NCI-H1436 treated with DMSO at 0.1 percent for 48 hours (cell line): ENCODE measurements at places on chromosomes 13 and 19.

GRCh38 chr13:95948656-95949055 lies 104.5 kb downstream of the UGGT2 start:
- no peak for DNase-seq

DNA sequence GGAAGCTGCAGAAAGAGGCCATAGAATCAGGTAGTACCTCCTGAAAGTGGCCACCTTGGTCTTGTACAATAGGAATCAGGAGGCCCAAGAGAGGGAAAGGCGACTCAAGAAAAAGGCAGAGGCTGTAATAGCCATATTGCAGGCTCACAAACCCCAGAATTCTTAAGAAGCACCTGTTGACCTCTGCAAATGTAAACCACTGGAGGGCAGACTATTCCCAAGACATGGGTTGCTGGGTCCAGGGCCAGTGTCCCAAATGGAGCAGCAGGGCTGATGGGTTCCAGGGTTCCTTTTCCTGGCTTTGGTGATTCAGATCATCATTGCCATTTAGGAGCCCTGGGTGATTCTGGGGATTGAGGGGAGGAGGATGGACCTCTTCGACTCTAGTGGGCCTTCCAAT lies 167.6 kb downstream of the B3GLCT start:
- no peak for DNase-seq

- DNase-seq = no peak
Measured at GRCh38 chr19:10653482-10653731, 739 bp upstream of the ILF3 start.

GRCh38 chr13:80881495-80881894 lies 540.6 kb upstream of the SPRY2 start:
- no peak for DNase-seq

DNA sequence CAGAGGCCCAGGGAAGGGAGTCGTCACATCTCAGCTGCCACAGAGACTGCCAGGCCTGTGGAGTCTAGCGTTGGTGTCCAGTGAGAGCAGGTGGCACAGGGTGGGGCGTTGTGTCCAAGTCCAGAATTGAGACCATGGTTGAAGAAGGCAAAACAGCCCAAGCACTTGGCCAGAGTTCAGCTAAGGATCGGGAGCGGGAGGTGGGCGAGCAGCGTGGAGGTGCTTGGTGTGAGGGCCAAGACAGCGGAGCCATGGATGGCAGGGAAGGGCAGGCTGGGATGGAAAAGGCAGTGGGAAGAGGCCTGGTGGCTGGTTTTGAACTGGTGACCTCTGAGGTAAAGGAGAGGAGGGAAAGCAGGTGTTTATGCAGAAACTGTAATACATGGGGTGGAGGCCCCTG lies 8.0 kb downstream of the IGFLR1 start:
- no peak for DNase-seq

DNA sequence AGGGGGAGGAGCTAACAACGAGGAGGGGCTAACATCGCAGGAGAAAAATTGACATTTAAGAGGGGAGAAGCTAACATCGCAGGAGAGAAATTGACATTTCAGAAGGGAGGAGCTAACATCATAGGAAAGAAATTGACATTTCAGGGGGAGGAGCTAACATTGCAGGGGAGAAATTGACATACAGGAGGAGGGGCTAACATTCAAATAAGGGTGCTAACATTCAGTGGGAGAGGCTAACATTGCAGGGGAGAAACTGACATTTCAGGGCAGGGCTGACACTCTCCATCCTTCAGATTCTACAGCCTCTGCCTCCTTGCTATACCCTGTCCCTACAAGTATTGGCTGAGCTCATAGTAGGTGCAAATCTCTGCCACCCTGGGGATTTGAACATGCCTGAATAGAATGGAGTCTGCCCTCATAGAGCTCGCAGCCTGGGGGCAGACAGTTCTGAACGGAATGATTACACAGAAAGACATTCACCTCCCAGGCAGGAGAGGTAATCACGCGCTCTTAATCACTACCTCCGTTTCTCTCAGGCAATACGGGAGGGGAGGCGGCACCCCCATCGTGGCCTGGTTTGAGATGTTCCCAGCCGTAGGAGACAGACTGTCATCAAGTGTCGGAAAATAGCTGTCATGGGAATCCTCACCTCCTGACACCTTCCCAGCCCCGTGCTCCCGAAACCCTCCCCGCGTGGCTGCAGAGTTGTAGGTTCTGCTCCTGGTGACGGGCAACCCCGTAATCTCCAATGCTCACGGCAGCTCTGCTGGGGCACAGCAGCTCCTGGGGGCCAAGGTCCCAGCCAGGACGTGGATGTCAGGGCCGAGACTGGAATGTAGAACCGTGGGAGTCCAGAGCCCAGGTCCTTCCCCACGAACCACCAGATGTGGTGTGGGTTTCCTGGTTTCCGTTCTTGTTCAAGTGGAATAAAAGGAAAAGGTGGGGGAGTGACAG lies 9.5 kb downstream of the GPR32 start:
- DNase-seq = no peak

- DNase-seq = no peak
Measured at GRCh38 chr19:14062558-14062855, 631 bp upstream of the PALM3 start.

DNA sequence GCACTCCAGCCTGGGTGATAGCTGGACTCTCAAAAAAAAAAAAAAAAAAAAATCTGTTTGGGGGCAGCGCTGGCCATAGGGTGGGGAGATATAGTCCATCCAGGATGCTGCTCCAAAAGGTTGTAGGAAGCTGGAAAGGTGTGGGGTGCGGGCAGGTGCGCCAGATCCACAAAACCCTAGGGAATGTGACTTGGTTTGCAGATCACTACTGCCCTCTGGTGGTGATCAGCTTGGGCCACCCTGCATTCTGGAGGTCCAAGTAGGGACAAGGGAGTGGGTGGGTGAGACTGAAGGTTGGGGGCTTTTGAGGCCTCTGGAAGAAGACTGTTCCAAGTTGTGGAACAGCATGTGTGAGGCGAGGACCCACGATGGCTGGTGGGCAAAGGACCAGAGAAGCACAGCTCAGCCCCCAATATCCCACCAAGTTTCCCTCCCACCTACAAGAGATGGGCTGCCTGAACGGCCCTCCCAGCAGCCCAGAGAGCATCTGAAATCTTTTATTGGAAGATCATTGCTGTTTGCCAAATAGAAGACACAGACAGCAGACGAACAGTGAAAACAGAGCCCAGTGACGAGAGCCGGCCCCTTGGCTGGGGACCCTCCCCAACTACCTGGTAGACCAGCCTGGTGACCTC lies 10.4 kb upstream of the TYK2 start:
- peak; percentile 12 for DNase-seq

GRCh38 chr19:45151320-45151719 lies 9.5 kb downstream of the NKPD1 start:
- no peak for DNase-seq

DNA sequence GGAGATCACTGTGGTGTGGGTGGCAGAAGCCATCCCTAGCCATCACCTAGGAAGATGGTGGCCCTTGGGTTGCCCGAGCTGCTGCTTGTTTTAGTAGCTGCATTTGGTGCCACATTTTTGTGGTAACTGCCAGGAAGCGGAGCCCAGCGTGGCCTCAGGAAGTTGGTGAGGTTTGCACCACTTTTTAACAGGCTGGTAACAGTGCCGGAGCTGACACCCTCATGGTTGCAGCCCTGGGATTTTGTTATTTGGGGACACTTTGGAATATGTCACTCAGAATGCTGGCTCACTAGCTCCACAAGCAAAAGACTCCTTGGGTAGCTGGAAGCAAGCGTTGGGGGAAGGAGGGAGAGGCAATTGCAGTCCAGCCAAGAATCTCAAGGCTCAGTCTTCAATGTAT lies 22.1 kb downstream of the ACTN4 start:
- no peak for DNase-seq

DNA sequence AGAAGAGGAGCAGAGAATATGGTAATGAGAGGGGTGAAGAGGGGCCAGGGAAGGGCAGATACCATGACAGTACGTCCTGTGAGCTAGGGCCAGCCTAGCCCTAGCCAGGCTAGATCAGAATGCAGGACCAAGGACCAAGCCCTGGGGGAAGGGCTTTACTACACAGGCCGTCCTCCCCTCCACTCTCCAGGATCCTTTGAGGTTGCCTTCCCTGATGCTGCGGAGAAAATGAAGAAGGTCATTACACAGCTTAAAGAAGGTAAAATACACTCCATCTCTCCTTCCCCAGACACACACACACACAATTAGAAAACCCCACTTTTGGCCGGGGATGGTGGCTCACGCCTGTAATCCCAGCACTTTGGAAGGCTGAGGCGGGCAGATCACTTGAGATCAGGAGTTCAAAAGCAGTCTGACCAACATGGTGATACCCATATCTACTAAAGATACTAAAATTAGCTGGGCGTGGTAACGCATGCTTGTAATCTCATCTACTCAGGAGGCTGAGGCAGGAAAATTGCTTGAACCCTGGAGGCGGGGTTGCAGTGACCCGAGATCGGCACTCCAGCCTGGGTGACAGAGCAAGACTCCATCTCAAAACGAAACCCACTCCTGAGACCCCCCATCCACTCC lies 8.5 kb downstream of the SPACA6 start:
- DNase-seq = no peak

DNA sequence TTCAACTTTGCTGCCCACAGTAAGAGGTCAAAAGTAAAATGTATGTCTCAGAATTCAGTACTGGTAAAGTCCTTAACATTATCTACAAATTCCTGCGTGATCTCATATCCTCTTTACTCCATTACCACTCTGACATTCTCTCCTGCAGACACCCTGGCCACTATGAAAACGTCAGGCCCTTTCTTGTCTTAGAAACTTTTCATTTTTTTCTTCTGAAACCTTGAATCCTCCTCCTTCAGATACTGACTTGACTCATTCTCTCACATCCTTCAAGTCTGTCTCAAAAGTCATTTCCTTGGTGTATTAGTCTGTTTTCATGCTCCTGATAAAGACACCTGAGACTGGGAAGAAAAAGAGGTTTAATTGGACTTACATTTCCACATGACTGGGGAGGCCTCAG lies 262.3 kb downstream of the POU4F1 start:
- DNase-seq = no peak

DNA sequence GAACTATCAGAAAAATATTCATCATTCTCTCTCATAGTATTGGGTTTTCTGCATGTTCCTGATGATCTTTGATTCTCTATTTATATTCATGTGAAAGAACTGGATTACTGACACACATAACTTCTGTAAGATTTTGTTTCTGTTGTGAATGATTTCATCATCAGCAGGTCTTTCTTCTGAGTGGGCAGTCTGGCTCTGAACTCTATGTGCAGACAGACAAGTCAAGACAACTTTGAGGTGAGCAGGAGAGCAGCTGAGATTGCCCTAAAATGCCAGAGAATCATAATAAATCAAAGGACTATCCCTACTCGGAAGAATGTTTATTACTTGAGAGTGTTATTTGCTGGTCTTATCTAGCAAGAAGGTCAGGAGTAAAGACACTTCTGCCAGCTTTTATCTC lies 652.1 kb upstream of the GPC6 start:
- no peak for DNase-seq

GRCh38 chr13:47148543-47148942 lies 251.7 kb upstream of the HTR2A start:
- no peak for DNase-seq

- DNase-seq = no peak
Measured at GRCh38 chr13:71274923-71275608, 591.9 kb downstream of the DACH1 start.

GRCh38 chr13:33994198-33994597 lies 176.2 kb downstream of the RFC3 start:
- no peak for DNase-seq

GRCh38 chr13:38941353-38941945 lies 49.2 kb downstream of the STOML3 start:
- DNase-seq = no peak

GRCh38 chr13:74251778-74252519 lies 117.7 kb upstream of the KLF12 start:
- no peak for DNase-seq

DNA sequence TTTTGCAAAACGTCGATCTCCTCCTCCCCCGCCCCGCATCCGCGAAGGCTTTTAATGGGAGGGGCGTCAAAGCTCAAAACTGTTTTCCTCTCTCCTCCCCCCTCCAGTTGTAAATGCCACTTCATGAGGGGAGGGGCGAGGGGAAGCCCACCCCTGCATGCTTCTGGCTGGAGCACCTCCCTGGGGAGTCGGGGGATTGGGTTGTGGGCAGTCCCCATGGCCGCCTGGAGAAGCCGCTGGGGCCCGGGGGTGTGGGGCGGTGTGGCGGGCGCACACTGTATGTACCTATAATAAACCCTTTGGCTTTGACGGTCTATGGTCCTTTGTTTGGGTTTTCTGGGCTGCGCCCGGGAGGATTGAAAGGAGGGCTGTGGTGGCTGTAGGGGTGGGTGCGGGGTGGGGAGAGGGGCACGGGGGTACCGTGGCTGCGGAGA lies 505 bp upstream of the SHKBP1 start:
- no peak for DNase-seq

DNA sequence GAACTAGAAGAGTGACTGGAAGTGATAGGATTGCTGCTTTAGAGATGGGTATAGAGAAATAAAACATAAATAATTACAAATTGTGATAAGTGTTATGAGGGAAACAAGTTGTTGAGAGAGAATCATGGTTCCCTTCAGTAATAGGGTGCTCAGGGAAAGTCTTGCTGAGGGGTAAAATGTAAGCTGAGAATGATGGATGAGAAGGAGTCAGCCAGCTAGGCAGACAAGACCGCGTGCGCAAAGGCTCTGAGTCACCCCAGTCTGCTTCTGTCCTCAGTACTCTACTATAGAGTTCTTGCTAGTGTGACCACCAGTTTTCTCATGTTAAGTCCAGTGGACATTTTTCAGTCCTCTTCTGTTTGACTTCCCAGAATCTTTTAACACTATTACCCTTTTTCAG lies 39.5 kb downstream of the PCCA start:
- DNase-seq = no peak

DNA sequence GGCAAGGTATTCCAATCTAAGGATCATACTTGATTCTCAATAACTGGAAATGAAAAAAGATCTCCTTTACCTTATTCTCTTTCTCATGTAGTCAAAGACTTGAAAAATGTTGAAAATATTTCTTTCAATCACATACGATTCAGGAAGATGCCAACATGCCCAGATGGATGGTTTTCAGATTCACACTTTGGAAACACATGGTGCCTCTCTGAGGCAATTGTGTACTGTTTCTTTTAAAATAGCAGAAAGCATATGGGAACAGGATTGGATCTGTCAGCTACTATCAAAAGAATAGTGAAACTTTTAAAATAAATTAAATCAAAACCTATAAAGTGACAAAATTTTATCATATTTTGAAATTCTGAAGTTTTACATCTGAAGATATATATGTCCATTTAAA lies 222.4 kb downstream of the SPRY2 start:
- DNase-seq = no peak

DNA sequence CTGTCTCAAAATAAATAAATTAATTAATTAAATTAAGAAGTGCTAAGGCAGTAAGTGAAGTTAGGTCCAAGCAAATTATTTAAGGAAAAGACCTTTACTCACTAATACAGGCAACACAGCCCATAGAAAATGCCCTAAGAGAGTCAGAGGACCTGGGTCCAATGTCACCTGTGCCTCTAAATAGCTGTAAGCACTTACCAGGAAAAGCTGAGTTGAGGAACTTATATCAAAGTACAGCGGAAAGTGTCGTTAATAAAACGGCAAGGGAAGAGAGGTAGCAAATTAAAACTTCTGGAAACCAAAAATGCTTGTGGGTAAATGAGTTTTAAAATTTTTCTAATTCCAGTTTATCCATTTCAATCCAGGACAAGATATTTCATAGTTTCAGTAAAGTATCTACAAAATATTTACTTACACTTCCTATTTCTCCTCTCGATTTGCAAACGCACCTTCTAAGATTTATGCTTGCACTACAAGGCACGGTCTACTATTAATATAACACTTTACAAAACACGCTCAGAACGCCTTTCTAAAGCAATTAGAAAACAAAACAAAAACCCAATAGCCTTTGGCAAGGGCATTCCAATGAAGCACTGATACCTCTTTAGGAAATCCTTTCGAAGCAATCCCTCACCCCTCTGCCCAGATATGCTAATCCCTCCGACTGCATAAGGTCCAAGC lies 963 bp downstream of the VPS36 start:
- no peak for DNase-seq
